ENCODE measurements at places on chromosomes 7 and 10. TPM values are rescaled to one million over a fixed set of nuclear protein-coding genes. Genes with fewer than 3 reads are reported as not detected.

GRCh38 chr7:1693991-1694524, 24.0 kb downstream of the ELFN1 start:
- peaks cover 14% of the 10 kb centered on the region for H3K4me1 ChIP-seq
- peak; percentile 62 for DNase-seq

DNA sequence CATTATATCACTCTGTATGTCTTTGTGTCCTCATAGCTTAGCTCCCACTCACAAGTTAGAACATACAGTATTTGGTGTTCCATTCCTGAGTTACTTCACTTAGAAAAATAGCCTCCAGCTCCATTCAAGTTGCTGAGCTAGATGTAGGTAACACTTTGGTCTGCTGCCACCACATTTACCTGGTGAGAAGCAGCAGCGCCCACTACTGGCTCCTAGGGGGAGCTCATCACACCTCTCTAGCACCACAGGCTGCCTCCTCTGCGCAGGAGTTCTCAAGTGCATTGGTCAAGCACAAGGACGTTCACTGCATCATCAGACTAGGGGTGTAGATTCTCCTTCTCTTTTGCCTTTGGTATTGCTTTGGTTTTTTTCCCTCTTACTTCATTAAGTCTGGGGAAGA, 530.9 kb upstream of the AUTS2 start:
- no peak overlapping the region for H3K4me3 ChIP-seq
- no peak for DNase-seq
- no peaks in the 10 kb centered on the region for H3K4me1 ChIP-seq
- no peak overlapping the region for H3K27ac ChIP-seq
- H3K27me3 ChIP-seq = peaks cover 5% of the 10 kb centered on the region
- peaks cover 2% of the 10 kb centered on the region for H3K36me3 ChIP-seq

FAM180A gene
- total RNA-seq = not detected

CYP2W1 gene
- total RNA-seq = not detected

- H3K4me1 ChIP-seq = no peaks in the 10 kb centered on the region
- DNase-seq = no peak
- no peak overlapping the region for H3K4me3 ChIP-seq
- peaks cover 5% of the 10 kb centered on the region for H3K27me3 ChIP-seq
Measured at GRCh38 chr7:151927011-151927410, 29.2 kb upstream of the GALNTL5 start.

All from neural crest cell (in vitro differentiated cells).